Stimulated activated naive CD8-positive, alpha-beta T cell treated with anti-CD3 and anti-CD28 coated beads, Interleukin-15, Interleukin-2, amounts not matched to agents 100 U/mL and 50 U/mL, for 24 hours (primary cell): ENCODE measurements at places on chromosomes 7 and 10.

GRCh38 chr10:54622017-54622416, 179.0 kb downstream of the PCDH15 start:
- DNase-seq = no peak

- no peak for DNase-seq
These were observed 24.1 kb upstream of the TRIM8 start for GRCh38 chr10:102620138-102620590.

GRCh38 chr10:16509996-16510395, 11.7 kb downstream of the C1QL3 start:
- no peak for DNase-seq

- no peak for DNase-seq
These were observed 92.7 kb downstream of the CCDC3 start for GRCh38 chr10:12908773-12909172.

DNA sequence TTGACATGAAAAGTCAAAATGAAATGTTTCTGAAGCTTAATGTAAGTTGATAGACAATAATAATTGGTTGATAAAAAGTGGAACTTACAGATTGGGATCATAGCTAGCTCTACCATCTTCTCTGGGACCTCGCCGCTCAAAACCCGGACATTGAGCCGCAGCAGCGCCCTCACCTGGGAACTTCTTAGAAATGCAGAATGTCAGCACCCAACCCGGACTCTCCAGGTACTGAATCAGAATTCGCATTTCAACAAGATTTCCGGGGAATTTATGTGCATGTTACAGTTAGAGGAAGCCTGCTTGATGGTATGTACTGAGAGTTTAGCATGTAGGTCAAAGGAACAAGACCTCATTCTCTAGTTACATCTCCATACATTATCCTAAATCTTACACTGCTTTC, 36.7 kb upstream of the ABLIM1 start:
- peak; percentile 51 for DNase-seq

- DNase-seq = no peak
These were observed 271.6 kb downstream of the CCDC3 start for GRCh38 chr10:12729885-12730284.

DNA sequence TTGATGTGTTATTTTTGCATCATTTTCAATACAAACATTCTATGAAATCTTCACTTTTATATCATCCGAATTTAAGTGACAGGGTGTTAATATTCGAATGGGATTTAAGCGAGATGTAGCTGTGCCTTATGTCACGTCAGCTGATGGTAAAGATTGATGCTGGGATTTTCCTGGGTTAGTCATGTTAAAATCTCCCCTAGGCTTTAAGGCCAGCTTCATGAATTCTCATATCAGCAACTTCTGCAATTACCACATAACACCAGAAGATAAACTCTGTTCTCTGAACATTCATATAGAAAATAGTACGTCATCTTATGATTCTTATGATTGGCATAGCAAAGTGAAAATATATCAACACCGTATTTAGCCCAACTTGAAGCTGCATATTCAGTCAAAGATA, 669.2 kb downstream of the PCDH15 start:
- no peak for DNase-seq

GRCh38 chr7:26237035-26237807, 35.7 kb downstream of the CBX3 start:
- no peak for DNase-seq

DNA sequence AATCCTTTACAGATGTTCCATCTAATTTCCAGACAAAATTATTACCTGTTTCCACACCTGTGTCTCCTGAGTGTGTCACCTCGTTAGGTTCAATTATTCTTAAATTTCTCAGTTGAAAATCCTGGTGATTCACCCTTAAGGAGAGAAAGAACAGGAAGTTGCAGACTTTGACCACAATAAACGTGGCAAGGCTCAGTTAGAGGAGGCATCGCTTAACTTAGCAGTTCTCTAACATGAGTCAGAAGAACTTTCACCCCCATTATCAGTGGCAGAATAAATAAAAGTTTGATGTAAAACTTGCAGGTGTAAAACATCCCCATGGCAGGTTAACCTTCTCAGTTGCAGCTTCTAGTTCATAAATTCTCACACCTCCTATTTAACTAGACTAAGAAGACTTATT, 8.3 kb downstream of the XPNPEP1 start:
- DNase-seq = peak; percentile 22

GRCh38 chr7:84117304-84117703, 77.3 kb downstream of the SEMA3A start:
- DNase-seq = no peak

DNA sequence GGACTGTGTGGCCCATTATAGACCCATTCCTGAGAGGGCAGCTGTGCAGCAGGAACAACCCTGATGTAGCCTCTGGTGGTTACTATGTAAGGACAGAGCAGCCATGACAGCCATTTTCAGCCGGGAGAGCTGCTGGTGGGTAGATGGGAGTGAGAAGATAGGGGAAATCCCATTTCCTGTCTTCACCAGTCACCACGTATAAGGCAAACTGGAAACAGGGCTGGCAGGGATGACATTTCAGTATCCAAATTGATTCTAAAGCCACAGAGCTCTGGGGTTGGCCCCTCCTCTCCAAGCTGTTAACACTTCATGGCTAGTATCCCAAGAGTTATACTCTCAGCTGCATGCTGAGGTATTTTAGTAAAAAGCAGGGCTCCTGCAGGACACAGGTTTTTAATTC, 15.2 kb upstream of the FZD1 start:
- no peak for DNase-seq

GRCh38 chr7:27165996-27166530, 726 bp upstream of the HOXA9 start:
- DNase-seq = no peak

DNA sequence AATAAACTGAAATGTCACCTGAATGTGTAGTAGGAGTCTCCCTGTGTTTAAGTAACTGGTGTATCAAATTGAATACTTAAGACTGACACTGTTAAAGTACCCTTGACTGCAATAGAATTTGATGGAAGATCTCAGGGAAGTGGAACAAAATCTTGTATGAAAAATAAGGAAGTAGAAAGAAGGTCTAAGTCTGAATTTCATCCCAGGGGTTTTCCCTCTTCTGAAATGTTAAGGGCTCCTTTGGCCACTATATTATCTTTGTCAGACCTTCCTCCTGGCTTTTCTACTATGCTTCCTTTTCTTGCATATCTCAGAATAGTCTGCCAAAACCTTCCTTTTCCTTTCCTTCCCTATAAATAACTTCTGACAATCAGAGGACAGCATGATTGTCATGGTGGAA, 59.6 kb downstream of the BLNK start:
- DNase-seq = no peak

DNA sequence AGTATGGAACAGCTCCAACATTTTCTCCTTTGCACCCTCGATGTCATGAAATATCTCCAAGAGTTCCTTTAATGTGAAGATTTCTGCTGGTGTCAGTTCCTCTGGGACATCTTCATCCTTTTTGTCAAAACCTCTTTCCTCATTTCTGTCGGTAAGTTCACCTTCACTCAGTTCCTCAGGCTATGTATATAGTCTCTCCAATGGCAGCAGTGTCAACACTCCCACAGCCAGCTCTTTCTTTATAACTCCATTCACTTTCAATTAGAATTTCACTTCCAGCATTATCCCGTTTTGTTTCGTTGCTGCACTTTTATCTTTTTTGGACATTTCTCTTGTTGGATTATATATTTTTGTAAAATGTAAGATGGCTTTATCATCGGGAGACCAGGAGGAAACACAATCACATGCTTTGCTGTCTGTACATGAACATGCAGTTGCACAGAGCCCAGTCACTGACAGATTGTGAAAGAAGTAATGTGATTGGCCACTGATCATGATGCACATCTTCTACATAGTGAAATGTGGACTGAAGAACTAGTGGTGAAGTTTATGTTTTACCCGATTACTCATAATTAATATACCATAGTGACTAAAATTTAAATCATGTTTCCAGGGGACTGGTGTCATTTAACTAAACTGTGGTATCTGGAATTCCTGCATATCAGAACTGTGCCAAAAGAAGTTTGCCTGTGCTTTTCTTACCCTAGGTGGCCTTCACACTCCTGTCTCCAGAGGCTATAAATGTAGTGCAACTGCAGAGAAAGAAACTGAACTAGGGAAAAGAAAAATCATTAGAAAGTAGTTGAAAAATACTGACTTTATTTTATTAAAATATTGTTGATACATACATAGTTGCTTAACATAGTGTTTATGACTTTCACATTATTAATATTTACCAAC, 289.6 kb downstream of the PPP1R3A start:
- no peak for DNase-seq

- no peak for DNase-seq
These were observed 753.2 kb downstream of the DNAJB9 start for GRCh38 chr7:109322833-109323232.

DNA sequence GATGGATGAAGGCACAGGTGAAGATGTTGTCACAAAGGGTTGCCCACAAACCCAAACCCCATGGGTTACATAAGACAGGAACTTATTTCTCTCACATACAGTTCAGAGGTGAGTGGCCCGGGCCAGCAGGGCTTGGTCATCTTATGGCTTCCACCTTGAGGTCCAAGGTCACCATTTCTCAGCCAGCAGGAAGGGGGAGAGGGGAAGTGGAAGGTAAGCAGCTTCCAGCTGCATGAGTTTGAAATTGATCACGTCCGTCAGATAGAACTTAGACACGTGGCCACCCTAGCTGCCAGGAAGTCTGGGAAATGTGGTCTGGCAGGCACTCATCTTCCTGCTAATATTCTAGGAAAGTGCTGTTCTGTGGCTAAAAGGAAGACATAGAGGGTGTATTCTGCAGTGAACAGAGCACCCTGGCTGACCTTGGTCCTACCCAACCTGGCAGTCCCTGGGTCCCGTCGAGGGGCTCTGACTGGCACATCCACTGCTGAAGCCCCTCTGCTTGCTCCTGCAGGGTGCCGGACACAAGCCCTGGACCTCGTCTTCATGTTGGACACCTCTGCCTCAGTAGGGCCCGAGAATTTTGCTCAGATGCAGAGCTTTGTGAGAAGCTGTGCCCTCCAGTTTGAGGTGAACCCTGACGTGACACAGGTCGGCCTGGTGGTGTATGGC, 49.5 kb downstream of the VWA2 start:
- DNase-seq = no peak

DNA sequence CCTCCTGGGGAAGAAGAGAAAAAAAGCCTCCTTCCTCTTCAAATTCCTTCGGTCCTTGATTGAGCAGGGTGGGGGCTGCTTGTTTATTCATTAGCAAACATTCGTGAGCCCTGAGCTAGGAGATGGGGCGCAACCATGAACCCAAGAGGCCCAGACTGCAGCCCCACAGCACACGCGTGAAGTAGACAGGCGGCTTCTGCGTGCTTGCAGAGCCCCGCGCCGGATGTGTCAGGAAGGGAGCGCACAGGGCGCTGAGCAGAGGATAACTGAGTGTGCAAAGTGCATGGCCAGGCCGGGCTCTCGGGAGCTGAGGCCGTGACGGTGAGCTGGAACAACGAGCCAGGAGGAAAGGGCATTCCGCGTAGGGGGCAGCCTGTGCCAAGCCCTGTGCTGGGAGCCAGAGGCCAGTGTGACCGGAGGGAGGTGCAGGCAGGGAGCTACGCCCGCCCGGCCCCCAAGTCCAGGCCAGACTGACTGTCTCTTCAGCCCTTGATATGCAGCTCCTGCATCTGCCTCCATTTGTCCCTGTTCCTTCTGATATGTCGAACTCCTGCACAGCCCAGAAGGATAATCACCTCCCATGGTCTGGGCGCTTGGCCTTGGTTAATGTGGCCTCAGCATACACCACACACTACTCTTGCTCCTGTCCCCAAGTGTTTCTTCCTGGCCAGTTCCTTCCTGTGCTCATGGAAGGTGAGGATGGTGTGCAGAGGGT, 4.6 kb downstream of the FOXL3 start:
- DNase-seq = no peak

- DNase-seq = no peak
These were observed 93.2 kb downstream of the SVIL start for GRCh38 chr10:29541422-29542210.

DNA sequence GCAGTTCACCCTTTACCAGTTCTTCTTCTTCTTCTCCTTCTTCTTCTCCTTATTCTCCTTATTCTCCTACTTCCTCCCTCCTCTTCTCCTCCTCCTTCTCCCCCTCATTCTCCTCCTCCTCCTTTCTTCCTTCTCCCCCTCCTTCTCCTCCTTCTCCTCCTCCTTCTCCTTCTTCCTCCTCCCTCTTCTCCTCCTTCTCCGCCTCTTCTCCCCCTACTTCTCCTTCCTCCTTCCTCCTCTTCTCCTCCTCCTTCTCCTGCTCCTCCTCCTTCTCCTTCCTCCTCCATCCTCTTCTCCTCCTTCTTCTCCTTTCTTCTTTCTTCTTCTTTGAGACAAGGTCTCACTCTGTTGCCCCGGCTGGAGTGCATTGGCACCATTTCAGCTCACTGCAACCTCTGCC, 58.0 kb upstream of the LRGUK start:
- DNase-seq = no peak

DNA sequence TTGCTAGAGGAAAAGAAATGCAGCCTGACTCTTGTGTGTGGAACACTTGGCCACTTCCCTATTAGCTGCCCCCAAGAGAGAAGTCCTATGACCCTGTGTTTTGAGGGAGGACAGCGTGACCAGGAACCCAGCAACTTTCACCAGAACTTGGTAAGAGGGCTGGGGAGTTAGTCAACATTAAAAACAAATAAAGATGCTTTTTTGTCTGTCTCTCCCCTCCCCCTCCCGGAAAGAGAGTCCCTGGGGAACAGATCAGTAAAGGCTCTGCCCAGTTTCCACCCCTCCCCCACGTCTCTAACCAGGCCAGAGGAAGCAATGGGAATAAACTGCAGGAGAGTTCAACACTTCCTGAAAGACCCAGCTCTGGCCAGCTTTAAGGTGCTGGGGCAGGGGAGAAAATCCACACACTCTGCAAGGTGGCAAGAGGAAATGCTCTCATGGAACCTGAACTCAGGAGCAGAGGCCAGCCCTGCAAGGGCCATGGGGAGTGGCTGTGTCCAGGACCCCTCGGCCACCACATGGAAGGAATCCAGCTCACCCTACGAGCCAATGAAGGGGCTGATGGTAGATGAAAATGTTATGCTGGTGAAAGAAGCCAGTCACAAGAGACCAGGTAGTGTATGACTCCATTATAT, 21.5 kb downstream of the SH3PXD2A start:
- DNase-seq = no peak

DNA sequence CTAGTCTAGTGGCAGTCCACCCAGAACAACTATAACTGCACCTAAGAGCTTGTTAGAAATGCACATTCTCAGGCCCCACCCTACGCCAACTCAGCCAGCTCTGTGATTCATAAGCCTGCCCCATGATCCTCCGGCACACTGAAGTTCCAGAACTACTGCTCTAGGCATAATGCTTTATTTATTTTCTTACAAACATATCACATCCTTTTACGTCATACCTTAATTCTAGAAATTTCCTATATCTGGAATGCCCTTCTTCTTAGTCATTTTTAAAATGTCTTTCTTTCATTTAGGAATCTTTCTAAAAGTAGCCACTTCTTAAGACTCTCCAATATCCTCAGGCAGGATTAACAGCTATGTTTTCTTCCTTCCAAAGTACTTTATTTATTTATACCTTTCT, 480.1 kb downstream of the INHBA start:
- no peak for DNase-seq

GRCh38 chr7:91614431-91614830, 266.1 kb downstream of the MTERF1 start:
- no peak for DNase-seq

GRCh38 chr10:50216418-50216817, 34.9 kb downstream of the ASAH2 start:
- DNase-seq = no peak

- no peak for DNase-seq
These were observed 132.7 kb upstream of the RHOBTB1 start for GRCh38 chr10:61076572-61077114.
